Activated T-cell treated with anti-CD3 and anti-CD28 coated beads for 1 hour (primary cell): ENCODE measurements at places on chromosomes 5 and 9.

DNA sequence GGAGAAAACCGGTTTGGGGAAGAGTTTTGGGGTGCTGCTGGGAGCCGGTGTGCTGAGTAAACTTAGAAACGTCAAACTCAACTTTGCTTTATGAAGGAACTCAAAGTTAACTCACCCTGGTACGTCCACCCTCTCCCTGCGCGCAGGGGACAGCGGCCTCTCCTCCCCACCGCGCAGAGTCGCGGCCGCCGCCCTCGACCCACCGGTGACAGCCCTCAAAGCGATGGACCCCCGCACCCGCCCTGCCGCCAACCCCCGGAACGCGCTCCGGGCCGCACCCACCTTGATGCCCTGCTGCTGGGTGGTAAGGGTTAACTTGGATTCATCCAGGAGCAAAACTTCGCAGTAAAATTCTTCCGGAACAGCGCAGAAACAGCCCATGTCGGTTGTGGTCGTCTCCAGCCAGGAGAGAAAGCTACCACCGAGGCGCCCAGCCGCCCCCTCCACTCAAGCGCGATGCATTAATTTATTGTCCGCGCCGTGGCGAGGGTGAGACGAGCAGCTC is 366 bp downstream of the EPB41L4A start:
- DNase-seq: no peak

- no peak for DNase-seq
Observed at GRCh38 chr9:137053944-137054931, at the start of gene ENTPD2. Gene ENTPD2 (minus strand): TSS chr9:137054061. CDS start chr9:137053997, 64 bp downstream.

DNA sequence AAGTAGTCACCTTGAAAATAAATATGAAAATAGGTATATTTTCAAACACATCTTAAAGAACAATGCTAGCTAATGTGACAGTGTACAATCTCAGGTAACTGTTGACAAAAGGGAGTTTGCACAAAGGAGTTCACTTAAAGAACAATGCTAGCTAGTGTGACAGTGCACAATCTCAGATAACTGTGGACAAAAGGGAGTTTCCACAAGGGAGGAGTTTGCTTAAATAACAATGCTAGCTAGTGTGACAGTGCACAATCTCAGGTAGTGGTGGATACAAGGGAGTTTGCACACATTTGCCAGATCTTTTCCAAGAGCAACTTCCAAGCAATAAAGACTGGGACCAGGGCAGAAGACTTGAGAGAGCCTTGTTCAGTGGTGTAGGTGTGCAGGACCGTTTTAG is 442.9 kb upstream of the FTMT start:
- no peak for DNase-seq

GRCh38 chr9:114729706-114730105 is 47.7 kb upstream of the TEX48 start:
- no peak for DNase-seq

DNA sequence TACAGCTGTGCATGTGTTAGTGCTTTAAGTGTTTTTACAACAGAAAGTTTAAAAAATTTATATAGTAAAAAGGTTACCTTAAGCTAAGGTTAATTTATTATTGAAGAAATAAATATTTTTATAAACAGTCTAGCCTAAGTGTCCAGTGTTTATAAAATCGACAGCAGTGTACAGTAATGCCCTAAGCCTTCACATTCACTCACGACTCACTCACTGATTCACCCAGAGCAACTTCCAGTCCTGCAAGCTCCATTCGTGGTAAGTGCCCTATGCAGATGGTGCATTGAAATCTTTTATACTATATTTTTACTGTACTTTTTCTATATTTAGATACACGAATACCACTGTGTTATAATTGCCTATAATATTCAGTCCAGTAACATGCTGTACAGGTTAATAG is 159.1 kb downstream of the ROR2 start:
- no peak for DNase-seq
